ENCODE measurements at places on chromosomes 1 and 21.

DNA sequence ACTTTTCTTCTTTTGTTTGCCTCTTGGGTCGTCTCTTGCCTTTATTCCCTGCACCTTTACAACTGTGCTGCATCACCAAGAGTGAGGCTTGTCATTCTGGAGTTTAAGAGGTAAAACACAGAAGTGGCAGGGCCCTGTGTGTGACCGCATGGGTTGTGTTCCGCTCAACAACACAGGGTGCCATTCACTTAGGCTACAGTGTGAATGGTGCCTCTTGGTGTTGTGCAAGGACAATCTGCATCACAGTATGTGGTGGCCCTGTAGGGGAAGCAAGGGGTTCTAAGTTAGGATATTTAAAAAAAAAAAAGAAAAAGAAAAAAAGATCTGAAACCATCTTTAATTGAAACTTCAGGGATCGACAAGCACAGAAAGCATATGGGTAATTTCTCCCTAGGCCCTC is 38.2 kb downstream of the BRINP2 start:
- no peak for DNase-seq

GRCh38 chr1:239527051-239527693 is 140.8 kb downstream of the CHRM3 start:
- no peak for DNase-seq

DNA sequence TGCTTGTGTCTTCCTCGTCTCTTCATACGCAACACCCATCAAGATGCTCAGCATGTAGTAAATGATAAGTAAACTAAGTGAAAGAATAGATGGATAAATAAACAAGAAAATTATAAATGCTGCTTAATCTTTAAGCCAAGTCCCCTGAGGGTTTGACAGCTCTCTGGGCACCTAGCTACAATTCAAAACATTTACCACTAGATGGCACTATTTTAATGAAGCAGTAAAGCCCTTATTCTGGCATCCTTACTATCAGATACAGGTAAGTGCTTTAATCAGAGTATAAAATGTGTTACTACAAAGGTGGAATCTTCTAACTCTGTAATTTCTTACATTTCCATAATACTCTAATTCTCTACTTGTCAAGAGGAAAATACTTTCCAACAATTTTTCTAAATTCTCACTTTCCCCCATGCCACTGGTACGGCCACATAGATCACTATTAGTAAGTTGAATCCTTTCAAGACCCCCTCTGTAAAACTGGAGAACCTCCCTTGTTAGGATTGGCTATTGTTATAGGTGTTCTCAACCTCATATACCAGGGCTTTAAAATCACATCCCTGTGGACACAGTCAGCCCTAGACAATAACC is 137.8 kb downstream of the BARHL2 start:
- DNase-seq, result no peak

GRCh38 chr21:46468108-46468774 is 9.6 kb downstream of the DIP2A start:
- DNase-seq, result no peak

- no peak for DNase-seq
These were observed 2.3 kb downstream of the C1orf87 start for GRCh38 chr1:60071296-60071695.

GRCh38 chr1:176522310-176522845 is 59.4 kb downstream of the PAPPA2 start:
- no peak for DNase-seq

GRCh38 chr1:166297993-166298392 is 131.2 kb upstream of the FAM78B start:
- DNase-seq, result no peak

- DNase-seq, result no peak
These were observed 37.3 kb upstream of the PRMT6 start for GRCh38 chr1:107019166-107019565.

GRCh38 chr1:17053086-17053684 is 647 bp downstream of the SDHB start:
- no peak for DNase-seq

DNA sequence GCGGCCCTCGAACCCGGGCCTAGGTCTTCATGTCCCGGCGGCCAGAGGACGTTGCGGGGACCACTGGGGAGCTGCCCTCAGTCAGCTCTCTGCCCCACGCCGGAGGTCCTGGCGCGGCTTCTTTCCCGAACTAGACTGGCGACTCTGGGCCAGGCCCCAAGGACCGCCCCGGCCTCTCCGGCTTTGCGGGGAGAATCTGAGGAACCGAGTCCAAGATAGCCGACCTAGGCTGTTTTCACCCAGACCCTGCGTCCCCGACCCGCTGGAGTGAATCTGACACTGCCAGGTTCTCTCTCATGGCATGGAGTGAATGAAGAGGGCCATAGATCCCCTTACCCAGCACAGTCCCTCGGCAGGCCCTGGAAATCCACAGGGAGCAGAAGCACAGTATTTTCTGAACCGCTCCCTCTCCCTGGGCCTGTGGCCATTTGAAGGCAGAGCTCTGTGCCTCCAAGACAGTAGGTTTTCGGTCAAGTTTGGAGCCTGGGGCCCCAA is 9.9 kb upstream of the BARHL2 start:
- DNase-seq, result no peak

DNA sequence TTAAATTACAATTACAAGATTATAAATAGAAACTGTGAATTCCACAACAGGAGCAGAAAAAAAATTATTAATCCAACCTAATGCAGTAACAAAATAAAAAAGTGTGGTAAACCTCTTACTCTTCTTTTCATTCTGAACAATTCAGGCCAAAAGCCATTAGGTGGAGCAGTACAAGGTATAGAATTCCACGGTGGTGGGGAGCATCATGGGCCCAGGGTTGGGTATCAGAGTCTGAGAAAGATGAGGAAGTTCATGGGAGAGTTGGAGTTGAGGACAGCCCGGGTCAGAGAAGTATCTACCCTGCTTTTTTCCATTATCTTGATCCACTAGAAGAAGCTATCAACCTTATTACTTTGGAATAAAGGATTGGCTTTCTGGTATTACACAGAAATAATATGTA is 586.9 kb downstream of the AGBL4 start:
- DNase-seq, result no peak

- DNase-seq, result no peak
These were observed 43.5 kb downstream of the PLA2G4A start for GRCh38 chr1:186872291-186872690.

DNA sequence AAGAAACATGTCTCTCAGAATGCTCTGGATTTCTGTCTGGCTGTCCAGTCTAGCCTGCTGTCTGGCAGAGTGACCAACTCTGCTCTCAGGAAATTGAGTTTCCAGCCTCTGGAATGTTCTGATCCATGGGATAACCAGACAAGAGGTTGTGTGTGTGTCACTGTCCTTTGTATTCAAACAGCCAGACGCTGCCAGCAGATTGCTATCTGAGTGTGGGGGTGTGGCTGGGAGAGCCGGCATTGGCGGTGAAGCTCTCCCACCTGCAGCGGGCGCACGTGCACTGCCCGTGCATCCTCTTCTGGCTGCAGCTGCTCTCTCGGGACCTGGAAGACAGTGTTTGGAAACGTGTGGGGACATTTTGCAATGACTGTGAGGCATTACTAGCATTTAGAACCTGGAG is 26.1 kb downstream of the PKP1 start:
- DNase-seq, result no peak

DNA sequence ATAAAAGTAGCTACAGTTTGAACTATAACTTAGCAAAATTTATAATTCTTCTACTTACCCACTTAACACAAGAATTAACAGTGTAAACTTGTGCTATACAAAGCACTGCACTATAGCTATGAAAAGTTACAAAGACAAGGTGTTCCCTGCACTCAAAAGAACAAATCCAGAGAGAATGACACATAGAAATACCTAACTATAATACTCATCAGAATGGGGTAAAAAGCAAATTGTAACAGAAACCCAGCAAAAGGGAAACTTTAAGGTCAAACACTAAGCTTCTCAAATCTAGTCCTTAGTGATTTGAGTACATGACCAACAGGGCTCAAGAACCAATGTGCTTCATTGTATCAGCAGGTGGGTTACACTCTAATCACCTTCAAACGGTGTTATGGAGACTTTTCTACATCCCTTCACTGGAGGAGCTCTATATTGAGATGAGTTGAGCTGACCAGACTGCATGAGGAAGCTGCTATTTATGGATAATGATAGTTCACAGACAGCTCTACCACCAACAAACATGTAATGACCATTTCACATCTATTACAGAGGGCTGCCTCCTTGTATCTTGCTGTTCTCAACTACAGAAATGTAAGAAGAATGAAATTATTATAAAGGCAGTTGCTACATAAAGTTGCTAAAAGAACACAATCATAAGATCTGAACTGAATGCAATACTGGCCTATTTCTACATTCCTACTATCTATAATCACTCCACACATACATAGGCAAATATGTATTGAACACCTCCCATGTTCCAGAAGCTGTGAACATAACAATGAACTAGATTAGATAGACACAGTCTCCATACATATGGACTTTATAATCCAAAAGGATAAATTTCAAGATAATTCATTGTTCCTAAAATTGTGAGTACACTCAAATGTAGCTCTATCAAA is 47.6 kb downstream of the PIK3R3 start:
- no peak for DNase-seq

GRCh38 chr1:114720492-114720891 is 3.9 kb upstream of the NRAS start:
- no peak for DNase-seq

DNA sequence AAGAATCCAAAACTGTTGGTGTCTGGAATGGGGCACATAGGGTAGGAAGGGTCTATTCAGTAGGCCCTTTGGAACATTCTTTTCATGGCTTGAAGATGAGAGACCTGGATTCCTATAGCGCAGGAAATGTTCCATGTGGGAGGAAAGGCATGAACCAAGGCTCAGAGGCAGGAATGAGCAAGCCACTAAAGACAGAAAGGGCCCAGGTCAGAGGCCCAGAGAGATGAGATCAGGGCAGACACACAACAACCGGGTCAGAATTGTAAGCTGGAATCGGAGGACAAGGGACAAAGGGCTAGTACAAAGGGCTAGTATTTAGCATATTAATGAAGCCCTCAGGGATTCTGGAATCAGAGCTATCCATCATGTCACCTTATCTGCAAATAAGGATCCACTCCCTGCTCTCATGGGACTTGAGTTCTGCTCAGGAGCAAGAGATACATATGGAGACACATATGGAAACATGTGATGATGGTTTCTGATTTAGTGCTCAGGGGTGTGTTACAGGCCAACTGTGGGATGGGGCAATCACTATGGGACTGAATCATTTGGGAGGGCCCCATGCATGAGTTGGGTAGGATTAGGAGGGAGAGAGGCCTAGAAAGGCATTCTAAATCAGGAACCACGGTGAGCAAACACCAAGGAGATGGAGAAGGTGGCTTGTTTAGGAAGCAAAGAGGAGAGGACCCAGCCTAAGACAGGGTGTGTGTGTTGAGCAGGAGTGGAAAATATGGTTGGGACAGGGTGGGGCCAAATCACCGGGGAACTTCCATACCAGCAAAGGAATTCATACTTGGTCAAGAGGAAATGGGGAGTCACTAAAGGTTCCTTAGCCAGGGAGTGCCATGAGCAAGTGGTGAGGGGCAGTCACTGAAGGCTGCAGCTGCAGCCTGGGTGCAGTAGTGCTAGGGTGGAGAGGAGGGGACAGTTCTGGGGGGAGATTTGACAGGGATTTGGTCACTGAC is 8.6 kb downstream of the NECTIN4 start:
- DNase-seq, result no peak

GRCh38 chr1:26945728-26946127 is 14.5 kb downstream of the KDF1 start:
- DNase-seq, result no peak

- no peak for DNase-seq
These were observed 279.3 kb upstream of the VAMP3 start for GRCh38 chr1:7491818-7492173.

DNA sequence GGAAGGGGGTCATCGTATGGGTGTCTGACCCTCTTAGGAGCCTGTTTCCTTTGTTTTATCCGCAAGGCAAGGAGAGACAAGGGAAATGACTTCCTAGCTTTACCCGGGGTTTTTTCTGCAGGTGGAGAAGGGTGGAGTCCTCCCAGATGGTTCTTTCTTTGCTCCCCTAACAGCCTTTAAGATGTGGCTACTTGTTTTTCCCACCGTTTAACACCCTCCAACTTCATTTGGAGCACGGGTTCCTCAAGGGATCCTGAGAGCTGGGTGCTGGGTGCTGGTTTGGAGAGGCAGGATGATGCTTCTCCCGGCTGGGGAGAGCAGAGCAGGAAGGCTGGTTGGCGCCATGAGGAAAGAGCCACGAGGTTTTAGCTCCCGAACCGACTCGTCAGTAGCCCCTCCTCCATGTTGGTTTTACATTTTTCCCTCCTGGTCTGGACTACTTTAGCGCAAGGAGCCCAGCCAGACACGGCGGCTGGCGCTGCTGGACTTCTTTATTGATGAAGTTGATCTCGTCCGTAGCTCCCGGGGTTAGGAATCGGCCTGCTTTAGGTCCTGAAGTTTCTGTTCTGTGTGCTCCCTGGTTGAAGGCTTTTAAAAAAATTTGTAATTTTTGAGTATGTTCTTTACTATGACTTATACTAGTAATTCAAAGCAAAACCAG is 1.4 kb downstream of the UCK2 start:
- no peak for DNase-seq

DNA sequence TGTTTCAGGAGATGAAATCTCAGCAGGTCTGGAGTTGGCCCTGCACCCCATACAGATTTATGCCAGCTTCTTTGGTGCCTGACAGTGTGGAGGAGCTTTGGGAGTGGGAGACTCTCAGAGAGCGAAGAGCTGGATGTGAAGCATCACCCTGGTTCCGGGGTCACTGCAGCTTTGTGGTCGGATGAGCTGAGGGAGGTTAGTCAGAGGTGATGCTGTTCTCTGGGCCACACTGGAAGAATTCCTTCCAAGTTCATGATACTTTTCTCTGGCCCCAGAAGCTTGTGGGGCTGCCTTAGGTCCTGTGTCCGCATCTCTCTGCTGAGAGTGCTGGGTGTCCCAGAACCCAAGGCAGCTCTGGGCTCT is 467.8 kb downstream of the CAMTA1 start:
- DNase-seq, result no peak

- no peak for DNase-seq
These were observed 347.2 kb downstream of the MATN1 start for GRCh38 chr1:30376054-30376697.

DNA sequence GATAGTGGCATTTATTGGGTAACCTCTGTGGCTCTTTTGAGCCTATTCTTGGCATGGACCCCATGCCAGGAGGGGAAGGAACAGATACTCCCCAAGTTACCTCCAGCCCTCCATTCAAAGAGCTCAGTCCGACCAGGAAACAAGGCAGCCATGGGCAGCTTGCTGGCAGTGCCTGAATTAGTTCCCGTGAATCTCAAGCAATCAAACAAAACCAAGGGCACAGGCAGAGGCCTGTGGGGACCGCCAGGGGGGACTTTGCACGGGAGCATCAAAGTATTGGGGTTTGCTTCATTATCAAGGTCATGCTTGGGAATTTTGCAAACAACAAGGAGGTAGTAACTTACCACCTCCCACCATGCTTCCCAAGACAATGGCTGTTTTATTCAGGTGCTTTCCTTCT is 81.2 kb upstream of the IFFO2 start:
- DNase-seq, result no peak

DNA sequence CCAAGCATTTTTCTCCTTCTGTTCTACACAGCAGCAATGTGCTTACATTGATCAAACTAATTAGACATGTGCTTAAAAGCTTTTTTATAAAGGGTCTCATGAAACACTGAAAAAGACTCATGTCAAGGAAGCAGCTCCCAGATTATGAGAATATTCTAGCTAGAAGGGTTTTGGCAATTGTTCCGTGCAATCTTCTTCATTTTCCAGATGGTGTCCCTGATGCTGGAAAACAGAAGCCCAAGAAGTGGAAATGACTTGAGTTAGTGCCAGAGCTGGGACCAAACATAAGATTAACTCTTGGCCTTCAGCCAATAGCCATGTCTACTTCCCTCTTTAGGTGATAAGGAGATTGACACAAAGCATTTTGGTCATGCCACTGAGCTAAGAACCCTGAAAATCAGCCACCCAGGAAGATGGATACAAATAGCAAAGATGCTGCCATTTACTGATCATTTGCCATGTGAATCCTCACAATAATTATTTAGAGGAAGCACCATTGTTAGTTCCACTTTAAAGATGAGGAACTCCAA is 110.8 kb downstream of the MATN1 start:
- no peak for DNase-seq

Data from keratinocyte (primary cell).